Stimulated activated CD8-positive, alpha-beta memory T cell treated with anti-CD3 and anti-CD28 coated beads, Interleukin-4, amount 100 ng/mL, for 4 hours (primary cell): ENCODE measurements at places on chromosomes 7 and 10.

DNA sequence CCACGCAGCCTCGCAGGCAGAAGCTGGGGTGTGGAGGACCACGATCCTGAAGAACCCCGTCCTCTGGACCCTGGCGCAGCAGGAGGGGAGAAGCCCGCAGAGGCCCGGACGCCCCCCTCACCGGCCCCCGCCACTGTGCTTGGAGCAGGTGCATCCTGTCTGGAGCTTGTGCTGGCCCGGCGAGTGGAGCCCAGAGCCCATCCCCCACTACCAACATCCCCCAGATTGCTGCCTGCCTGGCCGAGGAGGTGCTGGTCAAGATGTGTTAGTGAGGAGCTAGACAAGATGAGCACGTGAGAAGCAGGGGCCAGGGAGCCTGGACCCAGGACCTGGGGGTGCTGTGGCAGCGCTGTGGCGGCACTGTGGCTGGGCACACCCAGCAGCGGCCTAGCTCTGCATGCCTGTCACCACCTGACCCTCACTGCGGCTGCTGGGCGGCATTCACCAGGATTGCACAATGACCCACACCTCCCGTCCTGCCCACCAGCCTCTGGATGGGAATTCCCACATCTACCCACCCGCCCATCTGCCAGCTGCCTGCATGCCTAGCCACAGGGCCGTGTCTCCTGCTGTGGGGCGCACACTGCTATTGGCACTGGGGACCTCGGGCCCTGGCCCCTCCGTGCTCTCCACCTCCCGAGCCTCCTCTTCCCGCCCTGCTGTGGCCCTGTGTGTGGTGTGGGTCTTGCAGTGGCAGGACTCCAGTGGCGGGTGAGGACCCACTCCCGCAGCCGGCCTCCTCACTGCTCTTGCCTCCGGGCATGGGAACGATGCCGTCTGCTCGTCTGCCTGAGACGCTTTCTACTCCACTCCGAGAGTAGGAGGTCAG, 11.8 kb downstream of the GPR146 start:
- no peak for DNase-seq

GRCh38 chr10:5500910-5501309, 1.5 kb upstream of the CALML5 start:
- no peak for DNase-seq

DNA sequence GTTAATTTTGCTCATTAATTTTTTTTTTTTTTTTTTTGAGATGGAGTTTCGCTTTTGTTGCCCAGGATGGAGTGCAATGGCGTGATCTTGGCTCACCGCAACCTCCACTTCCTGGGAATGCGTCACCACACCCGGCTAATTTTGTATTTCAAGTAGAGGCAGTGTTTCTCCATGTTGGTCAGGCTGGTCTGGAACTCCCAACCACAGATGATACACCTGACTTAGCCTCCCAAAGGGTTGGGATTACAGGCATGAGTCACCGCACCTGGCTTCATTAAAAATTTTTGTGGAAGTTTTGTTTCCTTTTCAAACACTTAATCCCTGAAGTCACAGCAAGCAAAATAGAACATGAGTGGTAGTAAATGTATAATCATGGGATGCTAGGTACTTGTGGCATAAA, 857.2 kb upstream of the PHF14 start:
- DNase-seq = no peak

GRCh38 chr10:119714484-119714816, 11.4 kb upstream of the INPP5F start:
- DNase-seq = no peak

- DNase-seq = no peak
Observed at GRCh38 chr7:91408388-91409154, 144.3 kb downstream of the FZD1 start.

DNA sequence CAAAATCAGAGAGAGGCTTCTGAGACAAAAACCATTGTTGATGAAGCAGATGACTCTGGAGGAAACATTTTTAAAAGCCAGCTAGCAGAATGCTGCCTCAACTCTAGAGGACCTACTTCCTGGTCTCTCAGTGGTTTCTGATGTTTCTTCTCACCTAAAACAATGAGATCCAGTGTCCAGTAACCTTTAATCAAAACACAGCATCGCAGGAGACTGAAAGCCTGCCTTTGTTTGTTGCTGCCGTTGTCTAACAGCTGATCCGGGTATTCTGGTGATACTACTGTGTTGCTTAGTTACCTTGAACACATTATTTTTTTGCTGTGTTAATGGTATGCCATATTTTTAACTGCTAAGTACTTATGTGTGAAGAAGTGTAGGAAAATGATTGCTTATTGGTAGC, 70.9 kb downstream of the WIPF3 start:
- DNase-seq = no peak

DNA sequence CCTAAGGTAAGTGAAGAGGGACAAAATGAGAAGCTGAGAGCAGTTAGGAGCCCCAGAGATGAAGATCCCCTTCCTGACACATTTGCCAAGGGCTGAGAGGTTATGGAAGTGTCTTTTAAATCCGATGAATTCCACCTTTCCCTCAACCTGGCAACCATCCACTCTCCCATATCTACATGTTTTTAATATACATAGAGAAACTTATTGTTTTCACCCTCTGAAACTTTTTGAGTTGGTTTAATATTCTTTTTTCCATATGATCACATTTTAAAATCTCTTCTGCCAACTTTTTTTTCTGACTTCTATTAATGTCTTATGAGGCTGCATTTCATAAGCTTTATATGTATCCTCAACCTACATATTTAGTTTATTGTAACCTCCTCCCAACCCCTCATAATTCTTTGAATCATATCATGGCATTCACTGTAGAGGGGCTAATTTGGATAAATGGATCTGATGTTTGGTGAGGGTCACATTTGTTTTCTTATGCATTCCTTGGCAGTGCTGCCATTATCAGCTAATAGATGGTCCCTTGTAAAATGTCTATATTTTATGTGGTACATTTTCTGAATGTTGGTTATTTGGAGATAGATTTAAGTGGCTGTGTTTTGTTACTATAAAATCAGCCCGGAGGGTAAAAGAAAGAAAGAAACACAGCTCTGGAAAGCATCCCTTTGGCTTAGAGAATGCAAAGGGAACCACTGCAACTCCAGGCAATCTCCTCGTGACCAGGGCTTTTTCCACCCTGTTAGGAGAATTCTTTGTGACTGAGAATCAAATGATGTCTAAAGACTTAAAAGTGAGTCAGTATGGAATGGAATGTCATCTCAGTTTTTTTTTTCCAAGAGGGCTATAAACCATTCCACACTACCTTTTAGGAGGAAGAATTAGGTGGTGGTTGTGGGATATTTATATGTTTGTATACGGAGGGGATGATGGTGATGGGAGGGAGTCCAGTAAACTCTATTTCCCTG, 334.4 kb downstream of the SUGCT start:
- no peak for DNase-seq

GRCh38 chr7:90621747-90622140, 25.6 kb downstream of the CDK14 start:
- DNase-seq = no peak

GRCh38 chr10:126431816-126432215, 43.5 kb upstream of the ADAM12 start:
- no peak for DNase-seq

DNA sequence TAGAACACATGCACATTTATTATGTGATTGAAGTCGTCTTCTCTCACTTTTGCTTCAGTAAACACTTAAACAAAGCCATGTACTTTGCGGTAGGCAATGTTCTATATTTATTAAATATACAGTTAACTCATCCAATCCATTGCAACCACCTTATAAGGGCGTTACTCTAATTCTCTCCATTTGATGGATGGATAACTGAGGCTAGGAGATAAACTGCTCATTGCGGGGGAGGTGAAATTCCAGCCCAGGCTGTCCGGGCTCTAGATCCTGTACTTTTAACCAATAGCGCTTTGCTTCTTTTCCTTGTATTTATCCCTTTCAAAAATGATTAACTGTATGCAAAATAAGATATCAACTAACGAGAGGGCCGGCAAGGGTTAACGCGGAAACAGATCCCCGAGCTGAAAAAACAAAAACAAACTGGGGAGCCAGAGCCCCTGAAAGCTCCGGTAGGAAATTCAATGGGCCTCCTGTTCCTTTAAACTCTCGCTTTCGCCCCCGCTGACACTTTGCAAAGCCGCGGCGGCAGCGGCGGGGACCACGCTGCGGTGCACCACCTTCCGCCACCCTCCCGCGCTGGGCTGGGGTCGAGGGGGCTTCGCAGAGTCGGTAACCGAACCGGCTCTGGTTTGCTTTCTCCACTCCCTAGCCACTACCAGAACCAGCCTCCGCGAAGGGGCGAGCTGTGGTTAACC, 1.0 kb upstream of the PLXDC2 start:
- DNase-seq = no peak

- no peak for DNase-seq
Observed at GRCh38 chr7:91520645-91521044, 256.4 kb downstream of the FZD1 start.

- DNase-seq = no peak
Observed at GRCh38 chr10:6278519-6279120, 75.9 kb downstream of the PFKFB3 start.

DNA sequence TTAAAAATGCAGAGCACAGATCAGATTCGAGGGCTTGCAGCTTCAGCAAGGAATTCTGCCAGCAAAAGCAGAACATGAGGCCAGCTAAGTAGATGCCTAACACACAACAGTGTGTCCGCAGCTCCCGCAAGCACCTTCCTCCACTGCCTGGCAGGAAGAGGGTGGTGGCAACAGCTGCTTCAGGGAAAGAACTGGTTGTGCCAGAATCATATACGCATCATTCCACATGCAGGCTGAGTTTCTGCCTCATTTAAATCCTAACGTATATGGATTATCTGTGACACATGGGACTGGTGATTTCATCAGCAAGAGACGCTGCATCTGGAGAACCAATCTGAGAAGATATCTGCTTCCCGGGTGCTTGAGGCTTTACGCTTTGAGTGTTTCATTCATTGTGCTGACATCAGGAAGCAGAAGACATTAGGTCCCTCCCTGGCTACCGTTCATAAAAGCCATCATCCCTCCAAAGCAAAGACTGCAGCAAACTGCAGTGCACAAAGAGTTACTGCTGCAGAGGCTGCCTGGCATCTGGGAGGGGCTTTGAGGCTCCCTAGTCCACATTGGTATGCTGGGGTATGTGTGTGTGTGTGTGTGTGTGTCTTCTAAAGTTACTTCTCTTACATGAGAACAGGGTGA, 78.8 kb downstream of the FAM13C start:
- DNase-seq = no peak

- no peak for DNase-seq
Observed at GRCh38 chr7:77655836-77656455, 40.3 kb upstream of the RSBN1L start.

DNA sequence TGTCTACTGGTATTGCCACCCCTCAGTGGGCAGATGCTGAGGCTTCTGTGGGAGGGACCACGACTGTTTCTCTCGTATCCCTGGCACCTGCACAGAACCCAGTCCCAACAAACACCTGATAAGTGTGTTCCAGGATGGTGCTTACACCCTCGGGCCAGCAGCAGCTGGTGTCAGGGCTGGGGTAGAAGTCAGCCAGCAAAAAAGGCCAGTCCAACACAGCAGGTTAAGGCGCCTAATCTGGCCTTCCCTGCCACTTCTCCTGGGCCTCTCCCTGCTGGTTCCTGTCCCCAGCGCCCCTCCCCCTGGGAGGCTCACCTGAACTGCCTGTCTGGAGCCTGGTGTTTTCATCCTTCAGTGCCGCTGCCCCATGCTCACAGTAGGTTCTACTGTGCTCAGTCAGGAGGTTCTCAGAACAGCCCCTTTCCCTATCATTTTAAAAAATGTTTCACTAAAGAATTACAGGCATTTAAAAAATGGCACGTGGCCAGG, 20.0 kb downstream of the PODXL start:
- no peak for DNase-seq

GRCh38 chr10:63123727-63124362, 9.3 kb upstream of the NRBF2 start:
- no peak for DNase-seq

DNA sequence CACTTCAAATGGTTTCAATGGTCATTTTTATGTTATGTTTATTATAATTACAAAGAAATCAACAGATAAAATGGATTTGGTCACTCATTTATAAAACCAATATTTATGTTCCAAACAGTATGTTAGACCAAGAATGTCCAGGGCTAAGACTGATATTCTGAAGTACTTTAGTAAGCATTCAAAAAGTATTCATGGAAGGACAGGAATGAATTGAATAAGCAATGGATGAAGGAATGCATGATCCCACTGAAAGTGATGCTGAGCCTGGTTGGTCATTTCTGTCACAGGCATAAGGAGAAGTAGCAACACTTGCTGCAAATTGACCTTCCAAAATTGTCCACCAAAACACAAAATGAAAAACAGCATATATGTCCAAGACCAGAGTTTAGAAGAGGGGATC, 189.0 kb upstream of the CELF2 start:
- no peak for DNase-seq

DNA sequence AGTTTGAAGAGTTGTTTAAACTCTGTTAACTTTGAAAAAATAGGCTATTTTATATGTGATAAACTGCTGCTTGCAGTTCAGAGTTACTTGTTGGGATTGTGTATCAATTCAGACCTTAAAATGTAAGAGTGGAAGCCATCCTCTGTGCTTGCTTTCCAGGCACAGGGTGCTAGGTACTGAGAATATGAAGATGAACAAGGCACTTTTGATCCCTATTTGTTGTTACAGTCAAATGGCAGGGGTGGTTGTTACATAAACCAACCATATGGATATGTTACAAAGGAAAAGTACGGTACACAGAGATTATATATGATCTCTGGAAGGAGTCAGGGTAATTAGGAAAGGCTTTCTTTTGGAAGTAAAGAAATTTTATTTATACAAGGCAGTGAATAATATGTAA, 63.8 kb downstream of the REEP3 start:
- DNase-seq = no peak

GRCh38 chr10:132397671-132398565, 918 bp downstream of the PWWP2B start:
- no peak for DNase-seq

- no peak for DNase-seq
Observed at GRCh38 chr7:8591289-8591688, 157.9 kb downstream of the NXPH1 start.

- DNase-seq = no peak
Observed at GRCh38 chr7:2030475-2031450, 202.0 kb downstream of the MAD1L1 start.

- DNase-seq = no peak
Observed at GRCh38 chr7:116953906-116954838, 871 bp downstream of the ST7 start.

GRCh38 chr10:63236113-63236935, 103.2 kb downstream of the NRBF2 start:
- no peak for DNase-seq

DNA sequence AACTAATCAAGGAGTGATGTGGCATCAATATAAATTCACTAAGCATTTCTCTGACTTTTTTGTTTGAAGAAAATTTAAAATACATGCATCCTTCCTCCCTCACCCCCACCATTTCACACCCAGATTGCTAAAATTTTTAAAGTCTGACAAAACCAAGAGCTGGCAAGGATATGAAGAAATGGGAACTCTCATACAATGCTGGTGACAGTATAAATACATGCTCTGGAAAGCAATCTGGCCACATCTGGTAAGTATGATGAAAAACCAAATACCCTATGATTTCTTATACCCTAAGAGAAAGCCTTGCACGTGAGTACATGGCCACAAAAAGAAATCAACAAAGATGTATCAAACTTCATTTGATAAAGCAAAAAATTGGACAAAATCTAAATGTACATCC, 31.2 kb downstream of the P4HA1 start:
- no peak for DNase-seq

GRCh38 chr10:95567903-95568630, 6.9 kb upstream of the SORBS1 start:
- no peak for DNase-seq

GRCh38 chr10:126087796-126088505, 191.6 kb downstream of the FANK1 start:
- no peak for DNase-seq
